ENCODE measurements at places on chromosomes 11 and 22.

DNA sequence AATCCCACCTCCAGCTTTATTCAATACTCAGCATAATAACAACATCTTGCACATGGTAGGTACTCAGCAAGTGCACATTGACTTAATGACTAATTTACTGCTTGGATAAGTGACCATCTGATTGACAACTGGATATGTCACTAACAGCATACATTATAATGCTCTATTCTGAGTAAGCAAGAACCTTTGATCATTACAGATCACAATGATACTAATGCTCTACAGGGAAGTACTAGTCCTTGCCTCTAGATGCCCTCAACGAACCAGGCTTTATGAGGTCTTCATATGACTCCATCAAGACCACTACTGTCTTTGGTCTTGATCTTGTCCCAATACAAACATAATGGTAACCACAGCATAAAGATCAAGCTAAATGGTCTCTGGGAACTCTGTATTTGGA lies 167.6 kb upstream of the MTMR2 start:
- DNase-seq = no peak

DNA sequence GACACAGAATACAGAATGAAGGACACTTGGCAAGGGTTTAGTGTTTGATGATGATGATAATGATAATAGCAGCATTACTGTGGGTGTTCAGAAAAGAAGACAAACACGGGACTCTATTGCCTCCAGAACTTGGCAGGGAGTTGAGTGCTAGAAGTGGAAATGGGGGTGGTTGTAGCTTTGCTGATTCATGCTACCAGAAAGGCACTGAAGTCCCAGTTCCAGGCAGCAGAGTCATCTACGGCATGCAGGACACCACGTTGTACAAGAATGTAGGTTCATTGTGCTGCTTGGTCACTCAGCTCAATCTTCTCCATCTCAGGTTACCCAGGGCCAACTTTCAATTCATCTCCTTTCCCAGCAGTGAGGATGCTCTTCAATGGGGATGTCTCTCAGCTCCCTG lies 115.7 kb downstream of the NTM start:
- DNase-seq = no peak

DNA sequence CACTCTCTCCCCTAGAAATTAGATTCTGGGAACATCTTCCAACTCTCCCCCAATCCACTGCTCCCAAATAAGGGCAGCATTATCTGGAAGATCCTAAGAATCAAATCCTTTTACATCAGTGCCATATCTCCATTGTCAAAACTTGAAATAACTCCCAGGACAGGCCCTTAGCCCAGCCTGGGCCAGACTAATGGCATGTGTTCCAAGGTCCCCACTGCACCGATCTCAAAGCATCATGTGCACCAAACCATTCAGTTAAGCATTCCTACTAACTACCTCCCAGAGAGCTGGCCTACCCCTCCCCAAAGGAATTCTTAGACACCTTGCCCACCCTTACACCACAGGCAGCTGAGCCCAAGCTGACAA lies 44.2 kb upstream of the POU2AF1 start:
- no peak for DNase-seq

DNA sequence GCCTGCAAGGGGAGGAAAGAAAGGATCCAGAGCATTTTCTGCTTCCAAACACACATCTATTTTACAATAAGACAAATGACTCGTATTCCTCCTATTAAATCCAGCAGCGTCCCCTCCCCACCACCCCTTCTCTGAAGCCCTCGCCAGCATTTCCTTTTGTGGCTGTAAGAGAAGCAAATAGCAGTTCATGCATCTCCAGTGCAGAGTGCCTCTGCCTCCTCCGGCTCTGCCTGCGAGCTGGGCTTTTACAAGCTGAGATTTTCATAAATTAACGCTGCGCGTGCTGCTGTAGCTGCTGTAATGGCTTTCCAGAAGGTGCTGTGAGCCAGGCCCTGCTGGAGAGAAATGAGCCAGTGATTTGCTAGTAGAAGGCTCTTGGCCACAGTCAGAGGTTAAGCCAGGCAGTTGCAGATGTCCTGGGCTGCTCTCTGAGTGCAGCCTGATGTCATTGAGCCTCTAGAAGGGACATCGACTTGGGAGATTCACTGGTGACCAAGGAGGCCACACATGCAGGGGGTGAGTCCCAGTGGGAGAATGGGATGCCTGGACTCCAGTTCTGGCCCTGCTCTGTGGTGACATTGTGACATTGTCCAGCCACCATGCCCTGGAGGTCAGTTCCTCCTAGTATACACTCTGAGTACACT lies 134.5 kb upstream of the NAV2 start:
- DNase-seq = no peak

GRCh38 chr11:128318856-128319474 lies 268.4 kb downstream of the ETS1 start:
- no peak for DNase-seq

DNA sequence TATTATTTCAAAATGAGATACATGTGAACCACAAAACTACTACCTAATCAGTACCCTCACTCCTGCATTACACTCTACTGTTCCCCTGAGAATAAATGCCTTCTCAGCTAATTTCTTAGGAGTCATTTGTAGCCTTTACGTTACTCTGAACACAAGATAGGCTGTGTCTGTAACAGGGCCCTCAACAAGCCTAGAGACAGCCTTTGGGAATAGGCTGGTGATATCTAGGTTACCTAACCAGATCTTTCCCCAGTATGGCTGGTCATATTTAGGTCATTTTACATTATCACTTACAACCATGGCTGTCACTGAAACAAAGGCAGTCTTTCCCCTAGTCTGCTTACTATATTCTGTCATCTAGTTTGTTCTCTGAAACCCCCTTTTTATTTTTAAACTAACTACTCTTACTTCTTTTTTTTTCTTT lies 14.2 kb downstream of the ATM start:
- no peak for DNase-seq

GRCh38 chr22:44243761-44244160 lies 63.0 kb downstream of the PARVG start:
- DNase-seq = no peak

DNA sequence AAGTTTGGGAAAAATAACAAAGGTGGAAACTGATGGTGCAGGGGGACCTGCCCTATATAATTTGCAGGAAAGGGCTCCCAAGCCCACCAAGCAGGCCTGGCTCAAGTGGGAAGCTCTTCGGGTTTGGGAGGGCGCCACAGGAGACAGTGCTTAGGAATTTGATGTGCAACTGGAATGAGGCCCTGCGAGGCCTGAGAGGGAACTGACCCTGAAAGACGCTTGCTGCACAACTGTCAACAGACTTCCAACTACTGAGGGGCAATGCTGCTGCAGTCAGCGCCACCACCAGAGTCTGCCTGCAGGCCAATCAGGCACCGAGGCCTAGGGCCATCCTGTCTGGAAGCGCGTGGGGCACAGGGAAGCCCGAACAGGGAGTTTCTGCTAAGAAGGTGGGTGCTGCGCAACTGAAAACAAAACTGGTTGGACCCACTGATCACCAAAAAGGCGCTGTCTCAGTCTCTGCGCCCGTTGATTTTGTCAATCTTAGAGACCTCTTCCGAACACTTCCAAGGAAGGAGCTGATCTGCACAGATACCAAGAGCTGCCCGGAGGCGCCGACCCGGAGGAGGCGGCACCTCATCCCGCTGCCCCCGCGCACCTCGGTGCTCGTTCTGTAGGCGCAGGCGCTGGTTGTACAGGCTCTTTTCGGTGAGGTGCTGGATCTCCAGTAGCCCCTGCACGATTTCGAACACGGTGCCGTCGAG lies 667 bp downstream of the DGCR6L start:
- no peak for DNase-seq

DNA sequence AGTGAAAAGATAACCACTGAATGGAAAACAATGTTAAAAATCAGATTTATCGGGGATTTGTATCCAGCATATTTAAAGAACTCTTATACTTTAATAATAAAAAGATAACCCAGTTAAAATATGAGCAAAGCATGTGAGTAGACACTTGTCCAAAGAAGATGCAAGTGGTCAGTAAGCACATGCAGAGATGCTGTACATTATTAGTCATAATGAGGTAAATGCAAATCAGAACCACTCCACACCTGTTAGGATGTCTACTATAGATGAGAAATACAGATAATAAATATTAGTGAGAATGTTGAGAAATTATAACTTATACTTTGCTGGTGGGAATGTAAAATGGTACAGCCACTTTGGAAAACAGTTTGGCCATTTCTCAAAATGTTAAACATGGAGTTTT lies 28.0 kb downstream of the QSER1 start:
- DNase-seq = no peak

DNA sequence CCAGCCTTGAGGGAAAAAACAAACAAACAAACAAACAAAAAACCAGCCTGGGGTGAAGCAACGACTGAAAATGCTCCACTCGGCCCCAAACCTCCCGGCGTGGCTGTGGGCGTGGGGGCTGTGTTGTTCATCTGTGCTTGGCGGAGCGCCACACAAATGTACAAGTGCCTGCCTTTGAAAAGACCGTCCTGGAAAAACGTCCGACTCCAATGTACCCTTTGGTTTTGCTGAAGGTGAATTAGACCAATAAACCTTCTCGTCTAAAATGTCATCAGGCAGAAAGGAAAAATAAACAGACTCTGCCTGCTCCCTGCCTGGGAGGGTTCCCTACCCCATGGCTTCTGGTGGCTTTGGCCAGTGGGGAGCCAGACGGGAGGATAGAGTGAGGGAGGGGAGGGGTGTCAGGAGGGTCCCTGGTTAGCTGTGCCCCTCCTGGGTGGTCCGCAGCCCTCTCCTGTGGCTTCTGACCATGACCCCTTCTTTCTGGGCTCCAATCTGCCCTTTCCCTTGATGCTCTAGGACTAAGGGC lies 93.9 kb downstream of the TRMU start:
- no peak for DNase-seq

DNA sequence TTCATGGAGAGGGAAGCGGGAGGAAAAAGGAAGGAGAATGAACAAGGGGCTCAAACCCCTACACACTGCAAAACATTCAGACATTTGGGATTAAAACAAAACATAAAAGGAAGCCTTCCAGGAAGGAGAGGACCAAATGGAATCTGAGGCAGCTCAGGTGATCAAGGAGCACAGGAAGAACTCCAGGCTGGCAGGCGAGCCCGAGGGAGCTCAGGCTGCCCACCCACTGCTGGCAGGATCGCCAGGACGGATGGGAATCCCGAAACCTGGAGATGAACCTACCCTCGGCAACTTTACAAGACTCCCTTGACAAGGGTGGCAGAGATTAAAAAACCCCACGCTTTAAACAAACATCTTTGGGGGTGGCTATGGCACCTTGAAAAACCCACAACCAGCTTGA lies 5.0 kb upstream of the PYGM start:
- DNase-seq = no peak

GRCh38 chr11:104219096-104219495 lies 55.1 kb upstream of the PDGFD start:
- no peak for DNase-seq

DNA sequence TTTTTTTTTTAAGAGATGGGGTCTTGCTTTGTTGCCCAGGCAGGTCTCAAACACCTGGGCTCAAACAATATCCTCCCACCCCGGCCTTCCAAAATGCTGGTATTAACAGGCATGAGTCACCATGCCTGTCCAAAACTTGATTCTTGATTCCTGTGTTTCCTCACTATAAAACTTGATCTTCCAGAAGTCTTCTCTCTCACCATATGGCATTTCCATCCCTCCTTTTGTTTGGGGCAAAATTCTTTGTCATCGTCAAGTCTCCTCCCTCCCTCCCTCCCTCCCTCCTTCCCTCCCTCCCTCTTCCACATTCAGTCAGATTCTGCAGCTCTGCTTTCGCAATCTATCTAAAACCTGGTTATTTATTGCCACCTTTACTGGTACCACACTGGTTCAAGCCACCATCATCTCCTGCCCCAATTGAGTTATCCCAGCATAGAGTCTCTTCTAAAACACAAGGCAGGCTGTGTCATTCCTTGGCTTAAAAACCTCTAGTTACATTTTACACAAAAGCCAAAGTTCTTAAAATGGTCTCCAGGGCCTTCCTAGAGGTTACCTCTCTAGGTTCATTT lies 65.0 kb upstream of the HORMAD2 start:
- DNase-seq = no peak

DNA sequence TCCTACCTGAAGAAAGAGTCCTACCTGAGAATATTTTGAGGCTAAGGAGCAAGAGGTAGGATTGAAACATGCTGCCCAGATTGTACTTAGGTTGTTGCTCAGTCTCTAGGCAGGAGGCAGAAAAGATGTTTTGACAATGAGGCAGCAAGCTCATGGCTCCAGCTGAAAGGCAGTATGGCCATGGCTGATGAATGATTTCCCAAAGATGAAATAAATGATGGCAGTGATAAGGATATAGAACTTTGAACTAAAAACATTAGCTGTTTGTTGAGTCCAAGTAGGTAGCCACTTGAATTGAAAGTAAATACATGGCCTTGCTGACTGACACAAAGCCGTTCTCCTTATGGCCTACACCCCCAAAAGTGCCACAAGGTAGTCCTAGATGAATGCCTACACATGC lies 6.8 kb upstream of the NEU3 start:
- DNase-seq = no peak

GRCh38 chr11:132648851-132649250 lies 883.5 kb downstream of the OPCML start:
- DNase-seq = no peak

DNA sequence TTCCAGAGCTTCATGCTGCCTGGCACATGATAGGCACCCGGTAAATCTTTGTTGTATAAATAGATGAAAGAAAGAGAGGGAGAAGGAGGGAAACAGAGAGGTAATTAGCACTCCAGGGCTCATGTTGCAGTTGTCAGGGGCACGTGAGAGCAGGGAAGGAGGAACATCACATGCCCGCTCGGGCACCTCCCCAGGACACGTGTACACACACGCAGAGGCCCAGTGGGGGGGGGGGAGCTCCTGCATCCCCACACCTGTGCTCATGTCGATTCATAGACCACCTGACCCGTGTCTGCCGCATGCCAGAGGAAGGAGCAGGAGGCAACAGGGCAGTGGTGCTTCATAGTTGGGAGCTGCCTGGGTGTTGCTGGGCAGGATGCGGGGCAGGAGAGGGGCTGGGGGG lies 37.1 kb upstream of the NNMT start:
- DNase-seq = no peak

GRCh38 chr11:114092478-114092877 lies 33.0 kb downstream of the ZBTB16 start:
- no peak for DNase-seq

GRCh38 chr11:100823360-100823759 lies 136.3 kb downstream of the ARHGAP42 start:
- no peak for DNase-seq

- DNase-seq = no peak
These were observed 2.3 kb downstream of the TKFC start for GRCh38 chr11:61335355-61335710.

GRCh38 chr22:48054596-48054995 lies 1292.1 kb downstream of the TBC1D22A start:
- DNase-seq = no peak

DNA sequence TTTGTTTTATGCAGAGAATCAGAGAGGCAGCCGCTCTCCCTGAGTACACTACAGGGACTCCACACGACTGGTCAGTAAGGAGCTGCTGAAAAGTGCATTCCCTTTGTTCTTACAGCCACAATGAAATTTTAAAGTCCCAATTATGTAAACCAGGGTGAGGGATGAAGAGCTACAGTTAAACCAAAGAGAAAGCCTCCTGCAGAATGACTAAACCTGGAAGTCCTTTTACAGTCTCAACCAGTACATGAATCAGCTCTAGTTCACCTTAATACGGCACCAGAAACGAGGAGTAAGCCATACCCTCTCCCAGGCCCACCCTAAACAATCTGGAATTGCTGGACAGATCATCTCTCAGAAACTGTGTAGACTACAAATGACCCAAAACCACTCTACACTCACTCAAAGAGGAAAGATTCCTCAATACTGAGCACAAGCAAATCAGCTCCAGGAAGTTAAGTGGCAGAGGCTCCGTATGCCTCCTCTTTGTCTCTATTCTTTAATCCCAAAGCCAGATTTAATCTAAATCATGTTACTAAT lies 113.1 kb downstream of the RBFOX2 start:
- DNase-seq = no peak

All from NCI-H510A treated with DMSO at 0.1 percent for 48 hours (cell line).